ENCODE measurements at places on chromosomes 11 and 22.

DNA sequence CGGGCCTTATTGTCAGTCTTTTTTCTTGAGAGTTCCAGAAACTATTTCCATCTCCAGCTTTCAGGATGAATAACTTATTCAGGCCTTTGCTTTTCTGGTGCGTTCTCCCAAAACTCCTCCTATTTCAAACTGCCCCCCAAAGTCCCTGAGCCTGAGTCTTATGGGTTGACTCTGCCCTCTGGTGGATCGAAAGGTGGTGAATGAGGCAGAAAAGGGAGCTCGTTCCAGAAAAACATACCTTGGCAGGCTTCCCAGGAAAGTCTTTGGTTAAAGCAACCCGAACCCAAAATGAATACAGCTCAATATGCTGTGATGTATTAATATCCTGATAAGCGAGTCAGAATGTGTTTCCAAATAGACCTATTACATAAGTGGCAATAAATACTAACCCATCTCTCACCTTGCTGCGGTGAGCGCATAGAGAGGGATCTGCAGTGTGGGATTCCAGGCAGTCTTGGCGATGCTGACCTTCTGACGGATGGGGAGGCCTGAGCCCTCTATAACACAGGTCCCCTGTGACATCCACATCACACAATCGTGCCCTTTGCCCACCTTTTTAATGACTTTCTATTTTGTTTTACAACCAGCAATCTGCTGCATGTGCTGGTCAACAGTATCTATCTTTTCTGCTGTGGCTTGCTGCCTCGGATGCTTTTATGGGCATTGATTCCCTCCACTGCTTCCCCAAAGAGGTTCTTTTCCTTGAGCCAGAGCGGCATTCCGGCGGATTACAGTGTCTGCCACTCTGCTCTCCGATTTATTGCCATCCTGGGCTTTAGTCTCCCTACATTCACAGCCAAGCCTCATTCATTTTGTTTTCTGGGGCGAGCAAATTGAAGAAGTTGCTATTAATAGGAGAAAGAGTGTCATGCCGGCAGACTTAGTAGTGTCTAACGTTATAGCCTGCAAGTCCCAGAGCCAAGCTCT is 756.8 kb downstream of the NTM start:
- no peak for DNase-seq

- no peak for DNase-seq
Measured at GRCh38 chr11:2348986-2349385, 28.1 kb upstream of the CD81 start.

DNA sequence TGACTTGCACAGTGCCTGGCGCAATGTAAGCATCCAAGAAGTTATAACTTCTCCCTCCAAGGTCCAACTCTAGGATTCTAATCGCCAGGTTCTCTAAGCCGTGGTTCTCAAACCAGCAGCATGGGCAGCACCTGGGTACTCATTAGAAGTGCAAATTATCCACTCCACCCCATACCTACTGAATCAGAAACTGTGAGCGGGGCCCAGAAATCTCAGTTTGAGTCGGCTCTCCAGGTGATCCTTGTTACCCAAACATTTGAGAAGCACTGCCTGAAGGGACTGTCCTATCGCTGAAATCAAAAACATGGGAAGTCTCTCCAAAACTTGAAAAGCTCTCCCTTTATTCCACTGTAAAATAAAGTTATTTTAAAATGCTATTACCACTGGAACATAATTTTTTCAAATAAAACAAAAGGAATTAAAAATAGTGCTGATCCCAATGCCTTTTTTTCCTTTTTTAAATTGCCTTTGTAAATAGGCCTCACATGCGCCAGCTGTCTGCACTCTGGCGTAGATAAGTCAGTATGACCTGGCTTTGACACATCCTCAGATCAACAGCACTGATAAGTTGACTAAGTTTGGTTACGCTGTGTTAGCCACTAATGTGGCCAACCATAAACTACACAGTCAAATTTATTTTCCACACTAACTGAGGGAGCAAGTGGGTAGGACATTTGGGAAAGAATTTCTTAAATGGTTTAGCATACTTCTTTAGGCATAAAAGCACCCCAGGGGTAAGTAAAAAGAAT is 8.4 kb upstream of the CTR9 start:
- DNase-seq: no peak

DNA sequence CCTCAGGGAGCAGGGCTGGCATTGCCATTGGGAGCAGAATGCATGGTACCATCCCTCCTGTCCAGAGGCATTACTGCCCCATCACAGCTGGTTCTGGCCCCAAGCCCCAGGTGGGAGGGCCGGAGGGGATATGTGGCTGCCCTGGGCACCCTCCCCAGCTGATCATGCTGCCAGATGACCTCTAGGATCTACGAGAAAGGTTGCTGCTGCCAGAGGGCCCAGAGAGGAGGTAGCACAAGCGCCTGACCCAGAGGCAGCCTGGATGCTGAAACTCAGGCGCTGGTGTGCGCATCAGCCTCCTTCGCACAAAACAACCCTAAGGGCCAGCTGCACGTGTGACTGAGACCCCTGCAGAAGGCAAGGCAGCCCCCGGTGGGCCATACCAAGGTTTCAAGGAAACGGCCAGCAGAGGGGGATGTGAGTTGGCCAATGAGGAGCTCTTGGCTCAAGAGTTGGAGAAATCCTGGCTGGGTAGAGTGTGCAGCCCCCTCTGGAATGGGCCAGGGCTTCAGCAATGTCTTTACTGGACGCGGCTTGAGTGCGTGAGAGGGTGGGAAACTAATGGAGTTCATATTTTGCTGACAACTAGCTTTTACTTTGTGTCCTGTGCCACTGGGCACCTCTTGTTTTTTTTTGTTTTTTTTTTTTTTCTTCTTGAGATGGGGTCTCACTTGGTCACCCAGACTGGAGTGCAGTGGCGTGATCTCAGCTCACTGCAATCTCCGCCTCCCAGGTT is 88.3 kb upstream of the PARVA start:
- DNase-seq: no peak

DNA sequence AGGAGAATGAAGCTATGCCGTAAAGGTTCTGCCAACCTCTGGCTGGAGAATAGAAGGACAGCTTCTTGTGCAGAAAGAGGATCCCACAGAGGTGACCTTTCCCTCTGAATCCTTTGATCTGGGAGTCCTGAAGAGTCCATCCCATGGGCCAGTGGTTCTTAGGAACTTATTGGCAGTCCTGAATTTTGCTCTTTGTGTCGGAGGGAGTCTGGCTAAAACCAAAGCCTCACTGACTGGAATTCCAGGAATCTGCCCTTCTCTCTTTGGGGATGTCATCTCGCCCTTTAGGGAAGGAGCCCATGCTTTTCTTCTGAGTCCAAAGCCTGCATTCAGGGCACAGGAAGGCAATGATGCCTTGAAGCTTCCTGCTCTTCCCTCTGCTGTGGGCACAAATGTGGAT is 45.5 kb downstream of the PKNOX2 start:
- DNase-seq: no peak

DNA sequence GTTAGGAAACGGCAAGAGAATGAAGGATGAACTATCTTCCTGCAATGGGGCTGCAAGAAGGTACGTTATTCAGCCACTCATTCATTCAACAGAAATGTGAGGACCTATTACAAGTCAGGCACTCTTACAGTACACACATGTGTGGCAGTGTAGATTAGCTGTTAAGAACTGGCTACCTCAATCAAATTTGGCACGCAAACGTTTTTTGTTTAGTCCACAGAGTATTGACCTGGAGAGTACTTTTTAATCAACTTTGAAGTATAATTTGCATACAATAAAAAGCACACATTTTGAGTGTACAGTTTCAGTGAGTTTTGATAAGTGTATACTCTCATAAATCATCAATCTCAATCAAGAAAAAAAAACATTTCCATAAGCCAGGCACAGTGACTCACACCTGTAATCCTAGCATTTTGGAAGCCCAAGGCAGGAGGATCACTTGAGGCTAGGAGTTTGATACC is 24.2 kb downstream of the MRTFA start:
- no peak for DNase-seq

- DNase-seq: no peak
Measured at GRCh38 chr11:10225553-10225952, 68.5 kb downstream of the SBF2 start.

GRCh38 chr11:120381401-120381800 is 45.2 kb downstream of the ARHGEF12 start:
- no peak for DNase-seq

DNA sequence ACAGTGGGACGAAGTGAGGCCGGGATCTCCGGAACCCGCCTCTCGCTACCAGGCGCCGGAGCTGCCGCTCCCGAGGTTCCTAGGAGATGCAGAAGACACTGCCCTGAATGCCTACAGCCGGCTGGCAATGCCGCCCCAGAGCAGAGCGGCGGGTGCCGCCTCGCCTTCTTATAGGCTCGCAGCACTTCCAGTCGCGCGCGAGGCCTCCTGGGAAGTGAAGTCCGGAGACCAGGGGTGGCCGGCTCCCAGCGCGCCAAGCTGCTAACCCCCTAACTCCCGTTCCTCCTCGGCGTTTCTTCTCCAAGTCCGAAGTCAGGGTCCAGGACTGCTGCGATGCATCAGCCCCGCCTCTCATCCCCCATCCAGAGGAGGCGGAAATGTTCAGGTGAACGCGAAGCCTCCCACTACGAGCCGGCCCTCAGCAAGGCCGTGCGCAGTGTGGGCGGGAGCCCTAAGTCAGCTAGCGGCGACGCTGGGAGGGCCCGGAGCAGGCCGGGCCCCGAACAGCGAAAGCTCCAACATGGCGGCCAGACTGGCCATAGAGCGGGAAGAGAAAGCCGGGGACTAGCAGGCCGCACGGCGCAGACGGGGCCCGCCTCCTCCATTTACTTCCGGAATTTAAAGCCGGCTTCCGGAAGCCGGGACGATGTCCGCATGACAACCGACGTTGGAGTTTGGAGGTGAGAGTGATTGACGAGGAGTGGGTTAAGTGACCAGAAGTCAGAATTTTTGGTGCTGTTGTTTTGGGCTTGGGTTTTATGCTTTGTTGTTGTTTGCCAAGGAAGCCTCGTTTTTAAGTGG is at the start of the genes CYB561A3 and TMEM138:
CYB561A3 (minus strand) TSS at position 142 of the 801 bp plus-strand sequence. CDS start 5,169 bp downstream, outside the sequence.
TMEM138 (plus strand) TSS at position 634 of the 801 bp plus-strand sequence. CDS start 2,017 bp downstream, outside the sequence.
- peak; percentile 90 for DNase-seq

GRCh38 chr11:2207212-2207611 is 35.6 kb upstream of the TH start:
- DNase-seq: no peak

- no peak for DNase-seq
Measured at GRCh38 chr22:33650244-33650643, 270.0 kb downstream of the LARGE1 start.

GRCh38 chr11:116202922-116203321 is 569.9 kb downstream of the BUD13 start:
- DNase-seq: no peak

DNA sequence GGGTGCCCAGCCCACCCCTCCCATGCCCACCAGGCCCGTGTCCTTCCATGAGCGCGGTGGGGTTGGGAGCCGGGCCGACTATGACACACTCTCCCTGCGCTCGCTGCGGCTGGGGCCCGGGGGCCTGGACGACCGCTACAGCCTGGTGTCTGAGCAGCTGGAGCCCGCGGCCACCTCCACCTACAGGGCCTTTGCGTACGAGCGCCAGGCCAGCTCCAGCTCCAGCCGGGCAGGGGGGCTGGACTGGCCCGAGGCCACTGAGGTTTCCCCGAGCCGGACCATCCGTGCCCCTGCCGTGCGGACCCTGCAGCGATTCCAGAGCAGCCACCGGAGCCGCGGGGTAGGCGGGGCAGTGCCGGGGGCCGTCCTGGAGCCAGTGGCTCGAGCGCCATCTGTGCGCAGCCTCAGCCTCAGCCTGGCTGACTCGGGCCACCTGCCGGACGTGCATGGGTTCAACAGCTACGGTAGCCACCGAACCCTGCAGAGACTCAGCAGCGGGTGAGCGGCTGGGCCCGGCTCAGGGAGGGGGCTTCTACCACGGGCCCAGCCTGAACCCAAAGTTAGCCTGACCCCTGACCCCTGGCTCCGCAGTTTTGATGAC is 3.0 kb downstream of the PKP3 start:
- peak; percentile 62 for DNase-seq

DNA sequence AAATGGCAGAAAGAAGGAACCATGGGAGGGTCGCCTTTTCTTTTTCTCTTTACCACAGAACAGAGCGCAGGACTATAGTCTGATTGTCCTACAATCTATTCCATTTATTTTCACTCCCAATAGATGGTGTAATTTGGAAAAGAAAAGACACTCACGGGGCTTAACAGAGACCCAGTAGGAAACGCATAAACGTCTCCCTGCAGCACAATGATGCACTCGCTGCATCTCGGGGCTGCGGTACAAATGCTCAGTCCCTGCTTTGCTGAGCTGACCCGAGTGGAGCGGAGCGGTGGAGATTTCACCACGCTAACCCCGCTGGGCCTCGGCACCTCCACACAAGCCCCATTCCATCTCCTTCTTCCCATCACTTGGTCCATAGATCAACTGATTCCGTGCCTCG is 1.5 kb downstream of the FEZ1 start:
- DNase-seq: no peak
